CD4-positive, alpha-beta memory T cell (primary cell): ENCODE measurements at places on chromosomes 4 and X.

GRCh38 chr4:1384675-1385372 is 21.4 kb downstream of the NKX1-1 start:
- no peak for DNase-seq

- no peak for DNase-seq
Measured at GRCh38 chr4:143402776-143403552, 66.3 kb downstream of the GAB1 start.

DNA sequence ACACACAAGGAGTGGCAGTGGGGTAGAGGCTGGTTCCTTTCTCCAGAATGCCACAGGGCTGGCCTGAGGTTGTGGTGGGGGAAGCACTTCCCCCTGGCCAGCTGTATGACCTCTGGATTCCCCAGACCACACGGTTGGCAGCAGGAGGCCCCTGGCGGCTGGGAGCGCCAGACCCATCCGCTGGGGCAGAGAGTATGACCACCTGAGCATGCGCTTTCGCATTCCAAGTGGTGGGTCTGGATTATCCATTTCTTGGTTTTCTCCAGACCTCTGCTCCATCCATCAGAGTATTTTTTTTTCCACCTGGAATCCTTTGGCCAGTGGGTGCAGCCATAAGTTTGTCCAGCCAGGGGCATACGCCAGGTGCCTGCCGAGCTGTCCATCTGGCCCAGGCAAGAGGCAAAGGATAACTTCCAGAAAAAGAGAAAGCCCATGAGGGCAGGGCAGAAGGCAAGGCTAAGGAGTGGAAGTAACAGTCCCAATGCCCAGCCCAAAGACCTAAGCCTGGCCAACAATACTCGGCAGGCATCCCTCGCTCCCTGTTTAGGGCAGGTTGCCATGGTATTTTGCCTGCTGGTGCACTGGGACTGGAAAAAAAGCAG is 39.3 kb downstream of the NHSL2 start:
- no peak for DNase-seq

GRCh38 chr4:2745981-2746806 is 9.9 kb downstream of the TNIP2 start:
- peak; percentile 98 for DNase-seq

DNA sequence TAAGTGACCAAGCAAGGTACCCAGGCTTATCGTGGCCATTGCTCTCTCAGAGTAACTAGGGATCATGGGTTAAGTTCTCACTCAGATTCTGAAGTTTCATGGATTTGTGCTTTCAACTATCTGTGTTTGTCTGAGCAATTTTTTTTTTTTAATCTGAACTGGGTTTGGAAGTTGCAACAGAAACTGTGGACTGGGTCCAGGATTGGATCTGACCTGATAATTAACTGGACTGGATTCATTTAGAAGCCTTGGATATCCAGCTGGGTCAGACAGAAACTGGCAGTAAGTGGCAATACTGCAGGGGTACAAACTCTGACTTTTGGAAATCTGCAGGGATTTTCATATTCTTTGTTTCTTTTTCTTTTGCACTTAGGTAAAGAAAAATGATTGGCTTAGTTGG is 38.7 kb upstream of the FGF2 start:
- DNase-seq = no peak

GRCh38 chrX:72621625-72622485 is 49.2 kb upstream of the HDAC8 start:
- no peak for DNase-seq
